NCI-H1092 (cell line): ENCODE measurements at places on chromosomes 12 and 14.

DNA sequence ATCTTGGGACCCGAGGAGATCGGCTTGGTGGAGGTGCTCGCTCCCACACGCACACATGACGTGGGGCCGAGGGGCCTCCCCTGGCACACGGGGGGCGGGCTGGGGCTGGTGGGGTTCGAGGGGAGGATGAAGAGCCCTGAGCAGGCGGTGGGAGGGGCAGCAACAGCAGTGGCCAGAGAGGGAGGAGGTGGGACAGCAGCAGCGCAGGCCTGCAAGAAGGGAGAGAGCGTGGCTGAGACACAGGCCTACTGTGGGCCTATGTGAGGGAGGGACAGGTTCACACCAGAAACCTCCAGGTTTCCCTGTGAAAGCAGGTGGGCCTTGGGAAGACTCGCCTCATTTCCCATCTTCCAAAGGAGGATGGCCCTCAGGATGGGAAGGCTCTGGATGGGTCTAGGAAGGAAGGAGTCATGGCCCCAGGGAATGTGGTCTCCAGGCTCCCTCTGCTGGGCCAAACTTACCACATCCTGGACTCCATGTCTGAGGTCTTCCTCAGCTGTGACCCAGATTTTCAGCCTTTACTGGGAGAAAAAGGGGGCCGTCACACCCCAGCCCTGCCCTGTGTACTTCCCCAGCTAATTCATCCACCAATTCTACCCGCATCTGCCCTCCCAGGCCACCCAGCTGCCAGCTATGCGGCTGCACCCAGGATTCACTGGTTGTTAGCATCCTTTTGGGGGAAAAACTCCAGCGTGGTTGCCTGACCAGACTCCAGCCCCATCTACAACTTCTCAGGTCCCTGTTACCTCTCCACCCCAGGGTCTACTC is 2.8 kb downstream of the PIANP start:
- DNase-seq = no peak

DNA sequence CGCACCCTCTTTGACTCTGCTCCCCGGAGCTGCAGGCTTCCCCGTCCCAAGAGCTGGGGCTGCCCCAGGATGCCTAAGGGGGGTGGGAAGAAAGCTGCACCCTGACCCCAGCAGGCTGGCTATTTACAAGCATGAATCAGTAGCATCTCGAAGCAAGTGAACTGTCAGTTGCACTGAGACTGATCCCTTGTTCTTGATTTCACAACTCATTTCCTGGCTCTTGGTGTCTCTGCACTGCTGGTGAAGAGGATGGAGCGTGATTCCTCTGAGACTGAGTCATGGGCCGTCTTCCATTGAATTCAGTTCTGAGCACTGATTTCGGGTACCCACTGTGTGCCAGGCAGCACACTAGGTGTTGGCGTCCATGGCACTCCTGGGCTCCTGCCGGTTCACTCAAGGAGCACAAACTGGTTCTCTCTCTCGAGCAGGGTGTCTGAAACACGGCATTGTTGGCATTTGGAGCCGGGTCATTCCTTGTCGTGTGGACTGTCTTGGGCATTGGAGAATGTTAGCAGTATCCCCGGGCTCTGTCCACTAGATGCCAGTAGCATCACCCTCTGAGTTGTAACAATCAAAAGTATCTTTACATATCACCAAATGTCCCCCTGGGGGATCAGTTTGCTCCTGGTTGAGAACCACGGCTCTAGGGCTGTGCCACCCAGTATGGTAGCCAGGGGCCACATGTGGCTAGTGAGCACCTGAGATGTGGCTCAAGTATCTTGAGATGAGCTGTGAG is 86.9 kb downstream of the RIN3 start:
- no peak for DNase-seq

DNA sequence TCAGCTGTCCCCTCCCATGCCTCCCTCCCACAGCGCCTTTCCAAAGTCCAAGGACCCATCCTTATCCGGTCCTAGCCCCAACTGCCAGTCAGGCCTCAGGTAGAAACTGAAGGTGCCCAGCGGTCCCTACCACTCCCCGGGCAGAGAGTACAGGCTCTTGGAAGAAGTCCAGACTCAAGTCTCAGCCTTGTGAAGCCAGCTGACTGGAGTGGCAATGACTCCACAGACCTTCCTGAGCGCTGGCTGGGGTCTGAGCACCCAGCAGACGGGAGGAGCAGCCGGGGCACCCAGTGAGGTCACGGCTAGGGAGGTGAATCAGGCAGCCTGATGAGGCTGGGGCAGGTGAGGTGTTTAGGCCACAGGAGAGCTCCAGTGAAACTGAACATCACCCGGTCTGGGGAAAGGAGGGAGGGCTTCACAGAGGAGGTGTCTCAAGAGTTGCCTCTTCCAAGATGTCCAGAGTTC is 60.0 kb downstream of the ITPK1 start:
- DNase-seq = no peak

DNA sequence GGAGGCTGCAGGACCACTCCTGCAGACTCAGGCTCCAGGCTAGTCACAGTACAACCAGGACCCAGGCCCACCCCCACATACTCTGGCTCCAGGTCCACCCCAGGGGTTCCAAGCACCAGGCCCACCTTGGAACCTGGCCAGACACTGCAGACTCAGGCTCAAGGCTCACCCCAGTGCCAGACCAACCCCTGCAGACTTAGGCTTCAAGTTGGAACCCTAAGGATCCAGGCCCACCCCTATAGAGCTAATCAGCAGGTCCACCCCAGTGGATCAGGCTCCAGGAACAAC is 8.8 kb downstream of the WASHC3 start:
- DNase-seq = no peak

DNA sequence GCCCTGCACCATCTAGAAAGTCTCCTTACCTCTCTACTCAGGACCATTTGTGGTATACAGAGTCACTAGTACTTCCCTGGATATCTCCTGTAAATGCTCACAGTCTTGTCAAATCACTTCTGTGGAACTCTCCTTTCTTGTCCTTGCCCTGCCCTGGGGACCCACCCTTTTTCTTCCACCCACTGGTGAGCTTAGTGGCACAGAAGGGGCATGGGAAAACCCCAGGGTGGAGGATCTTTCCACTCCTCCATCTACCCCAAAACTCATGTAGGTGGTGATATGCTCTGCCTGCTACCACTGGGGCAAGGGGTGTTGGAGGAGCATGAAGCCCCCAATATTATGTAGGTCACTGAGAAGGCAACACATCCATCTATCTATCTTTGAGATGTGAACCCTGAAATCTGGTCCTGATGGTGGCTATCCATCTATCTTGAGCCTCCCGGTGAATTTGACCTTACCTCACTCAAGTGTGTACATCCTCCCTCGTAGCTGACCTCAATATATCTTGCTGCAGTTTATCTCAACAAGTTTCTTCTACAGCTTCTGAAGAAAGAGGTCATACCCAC is 943 bp downstream of the TESPA1 start:
- DNase-seq = no peak

GRCh38 chr14:35001621-35002020 is 18.8 kb downstream of the SRP54 start:
- DNase-seq = no peak

DNA sequence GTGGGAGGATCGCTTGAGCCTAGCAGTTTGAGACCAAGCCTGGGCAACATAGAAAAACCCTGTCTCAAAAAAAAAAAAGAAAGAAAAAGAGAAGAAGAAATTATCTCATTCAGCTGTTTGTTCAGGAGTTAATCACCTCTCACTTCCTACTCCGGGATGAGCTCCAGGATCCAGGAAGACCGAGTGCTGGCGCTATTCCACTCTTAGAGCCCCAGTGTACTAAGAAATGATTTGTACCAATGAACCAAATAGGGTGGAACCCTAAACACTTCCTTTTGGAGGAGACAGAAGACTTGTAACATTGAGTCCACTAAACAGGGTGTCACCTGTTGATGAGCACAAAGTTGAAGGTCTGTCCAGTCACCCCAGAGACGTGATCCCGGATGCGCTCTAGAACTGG is 3.6 kb downstream of the ALKBH2 start:
- DNase-seq = no peak

DNA sequence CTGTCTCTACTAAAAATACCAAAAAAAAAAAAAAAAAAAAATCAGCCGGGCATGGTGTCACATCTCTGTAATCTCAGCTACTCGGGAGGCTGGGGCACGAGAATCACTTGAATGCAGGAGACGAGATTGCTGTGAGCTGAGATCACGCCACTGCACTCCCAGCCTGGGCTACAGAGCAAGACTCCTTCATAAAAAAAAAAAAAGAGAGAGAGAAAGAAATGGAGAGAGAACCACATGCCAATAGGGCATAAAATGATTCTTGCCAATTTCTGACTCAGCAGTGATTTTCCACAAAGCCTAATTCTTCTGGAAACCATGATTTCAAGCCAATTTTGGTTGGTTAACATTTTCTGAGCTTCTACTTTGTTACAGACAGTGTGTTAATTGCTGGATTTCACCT is 250.4 kb upstream of the SEL1L start:
- no peak for DNase-seq

DNA sequence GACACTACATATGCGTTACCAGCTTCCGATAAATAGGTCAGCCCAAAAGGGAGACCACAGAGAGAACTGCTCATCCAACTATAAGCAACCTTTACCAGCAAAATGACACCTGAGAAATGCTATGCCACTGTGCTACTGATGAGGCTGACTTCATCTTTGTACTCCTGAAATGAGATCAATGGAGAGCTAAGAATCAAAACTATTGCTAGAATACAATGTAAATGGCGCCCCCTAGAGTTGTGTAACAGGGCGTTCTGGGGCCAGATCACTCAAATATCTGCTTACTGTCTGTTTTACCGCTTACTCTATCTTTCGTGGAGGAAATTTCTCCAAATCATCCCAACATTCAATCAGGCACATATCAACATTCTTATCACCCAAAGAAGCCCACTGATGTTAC is 4.6 kb downstream of the ZNF384 start:
- peak; percentile 14 for DNase-seq

DNA sequence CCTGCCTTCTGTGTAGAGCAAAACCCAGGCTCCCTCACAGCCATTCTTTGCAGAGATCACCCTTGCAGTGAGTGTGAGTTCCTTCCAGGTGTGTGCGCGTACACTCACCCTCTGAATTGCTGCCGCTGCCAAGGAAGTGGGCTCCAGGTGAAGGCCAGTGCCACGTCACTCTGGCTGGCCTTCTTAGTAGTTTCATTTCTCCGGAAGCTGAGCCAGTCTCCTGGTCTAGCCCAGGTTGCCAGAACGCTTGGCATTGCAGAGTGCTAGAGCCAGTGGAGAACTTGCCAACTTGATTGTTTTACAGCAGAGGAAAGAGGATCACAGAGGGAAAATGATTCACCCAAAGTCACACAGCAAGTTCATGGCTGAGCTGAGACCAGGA is 11.0 kb downstream of the CBLN3 start:
- no peak for DNase-seq

DNA sequence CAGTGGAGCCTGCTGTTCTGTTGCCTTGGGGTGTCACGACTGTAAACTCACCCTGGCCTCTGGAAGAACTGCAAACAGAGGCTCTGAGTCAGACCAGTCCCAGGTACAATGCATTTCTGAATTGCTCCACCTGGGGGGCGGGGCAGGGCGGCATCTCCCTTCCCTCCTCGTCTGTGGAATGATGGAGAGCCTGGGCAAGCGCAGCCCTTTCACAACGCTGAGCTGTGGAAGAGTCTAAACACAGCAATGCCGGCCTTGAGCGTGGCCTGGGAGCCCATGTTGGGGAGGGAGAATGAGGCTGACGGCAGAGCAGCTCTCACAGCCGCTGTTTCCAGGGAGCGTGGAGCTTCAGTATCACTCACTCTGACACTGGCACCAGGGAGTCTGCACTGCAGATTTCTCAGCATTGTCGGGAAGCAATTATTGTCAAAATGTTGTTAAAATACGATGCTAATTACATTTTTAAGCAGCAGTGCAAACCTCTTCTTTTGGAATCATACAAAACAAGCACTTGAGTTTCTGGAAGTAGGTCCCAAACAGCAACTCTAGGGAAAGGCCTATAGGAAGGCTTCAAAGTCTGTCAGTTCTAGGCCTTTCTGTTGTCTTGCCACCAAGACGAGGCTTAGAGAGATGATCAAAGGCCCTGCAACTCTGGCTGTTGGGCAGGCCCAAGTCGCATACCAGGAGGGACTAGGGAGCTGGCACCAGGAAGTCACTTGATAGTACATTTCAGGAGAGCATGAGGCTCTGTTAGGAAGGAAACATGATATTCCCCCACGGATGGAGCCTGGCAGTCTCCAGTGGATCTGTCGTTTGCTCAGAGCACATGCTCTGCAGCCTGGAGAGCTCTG is 244.0 kb upstream of the FKBP4 start:
- peak; percentile 29 for DNase-seq

- no peak for DNase-seq
These were observed 393.4 kb upstream of the TMPO start for GRCh38 chr12:98121963-98122362.

DNA sequence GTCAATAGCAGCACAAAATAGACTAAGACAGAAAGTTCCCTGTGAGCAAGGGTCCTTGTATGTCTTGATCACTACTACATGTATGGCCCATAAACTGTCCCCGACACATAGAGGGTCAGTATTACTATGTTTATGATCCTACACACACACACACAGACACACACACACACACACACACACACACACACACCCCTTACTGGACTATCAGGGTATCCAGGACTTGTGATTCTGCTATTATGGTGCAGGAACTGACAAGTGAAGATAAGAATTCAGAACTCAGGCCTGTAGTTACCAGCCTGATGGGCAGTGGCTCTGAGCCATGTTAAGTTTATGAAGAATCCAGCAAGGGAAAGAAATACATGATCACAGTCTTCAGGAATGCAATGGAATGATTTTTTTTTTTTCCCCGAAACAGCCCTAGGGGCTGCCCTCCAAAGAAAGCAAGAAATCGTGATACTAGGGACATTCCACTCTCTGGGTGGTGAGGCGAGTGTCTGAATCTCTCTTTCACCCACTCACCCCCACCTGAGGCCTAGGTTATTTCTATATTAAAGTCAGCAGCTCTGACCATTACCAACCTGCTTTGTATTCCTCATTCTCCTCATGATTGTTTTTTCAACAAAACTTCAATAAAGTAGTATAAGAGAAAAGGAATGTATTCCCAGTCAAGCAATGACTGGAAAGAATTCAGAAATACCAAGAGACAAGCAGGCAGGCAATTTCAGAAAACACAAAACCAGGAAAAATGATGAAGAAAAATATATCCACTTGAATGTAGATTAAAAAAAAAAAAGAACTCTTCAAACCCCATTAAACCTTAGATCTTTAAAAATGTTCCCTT is 105.8 kb downstream of the AVPR1A start:
- no peak for DNase-seq

DNA sequence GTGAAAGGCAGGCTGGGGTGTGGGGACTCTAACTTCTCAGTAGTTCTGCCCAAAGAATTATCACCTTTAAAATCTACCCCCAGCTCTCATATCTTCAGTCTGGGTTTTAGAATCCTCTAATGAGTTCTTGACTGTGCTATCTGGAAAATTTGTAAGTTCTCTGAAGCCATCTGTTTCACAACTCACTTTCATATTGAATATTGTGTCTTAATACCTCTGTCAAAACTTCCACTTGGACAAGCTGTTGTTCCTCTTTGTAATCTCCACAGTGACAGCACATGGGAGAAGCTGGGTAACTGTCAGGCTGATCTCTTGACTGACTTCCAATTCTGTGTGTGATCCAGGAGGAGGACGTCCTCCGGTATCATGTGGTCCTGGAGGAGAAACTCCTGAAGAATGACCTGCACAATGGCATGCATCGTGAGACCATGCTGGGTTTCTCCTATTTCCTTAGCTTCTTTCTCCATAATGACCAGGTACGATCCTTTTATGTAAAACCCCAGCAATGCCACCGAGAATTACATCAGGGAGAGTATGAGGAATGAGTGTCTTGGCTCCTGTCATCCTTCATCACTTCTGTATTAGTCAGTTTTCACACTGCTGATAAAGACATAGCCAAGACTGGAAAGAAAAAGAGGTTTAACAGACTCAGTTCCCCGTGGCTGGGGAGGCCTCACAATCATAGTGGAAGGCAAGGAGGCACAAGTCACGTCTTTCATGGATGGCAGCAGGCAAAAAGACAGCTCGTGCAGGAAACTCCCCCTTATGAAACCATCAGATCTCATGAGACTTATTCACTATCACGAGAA is 111.9 kb downstream of the STAB2 start:
- no peak for DNase-seq
